ENCODE measurements at places on chromosomes 16 and 17.

- peak; percentile 43 for DNase-seq
Measured at GRCh38 chr17:72618001-72618509, 474.4 kb downstream of the SLC39A11 start.

GRCh38 chr16:26840691-26841090, 226.0 kb upstream of the C16orf82 start:
- DNase-seq, result no peak

- no peak for DNase-seq
Measured at GRCh38 chr16:58011652-58012051, 10.4 kb downstream of the USB1 start.

- DNase-seq, result peak; percentile 58
Measured at GRCh38 chr16:88303890-88304819, 78.6 kb upstream of the ZNF469 start.

DNA sequence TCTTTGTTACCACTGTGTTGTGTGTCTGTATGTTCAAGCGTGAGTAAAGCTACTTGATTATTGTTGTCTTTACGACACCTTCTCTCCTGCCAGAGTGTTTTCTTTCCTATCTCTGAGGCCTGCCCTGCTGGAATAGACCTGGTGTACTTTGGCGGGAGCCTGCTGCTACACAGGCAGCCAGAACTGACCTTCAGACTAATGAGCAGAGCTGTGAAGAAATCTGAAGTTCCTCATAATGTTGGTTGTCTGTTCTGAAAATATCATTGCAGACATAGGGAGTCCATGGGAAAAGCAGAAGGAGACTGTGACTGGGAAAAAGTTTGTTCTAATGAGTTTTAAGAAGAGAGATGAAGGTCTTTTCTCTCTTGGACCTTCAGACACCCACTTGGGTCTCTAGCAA, 9.8 kb downstream of the RHOT1 start:
- no peak for DNase-seq

DNA sequence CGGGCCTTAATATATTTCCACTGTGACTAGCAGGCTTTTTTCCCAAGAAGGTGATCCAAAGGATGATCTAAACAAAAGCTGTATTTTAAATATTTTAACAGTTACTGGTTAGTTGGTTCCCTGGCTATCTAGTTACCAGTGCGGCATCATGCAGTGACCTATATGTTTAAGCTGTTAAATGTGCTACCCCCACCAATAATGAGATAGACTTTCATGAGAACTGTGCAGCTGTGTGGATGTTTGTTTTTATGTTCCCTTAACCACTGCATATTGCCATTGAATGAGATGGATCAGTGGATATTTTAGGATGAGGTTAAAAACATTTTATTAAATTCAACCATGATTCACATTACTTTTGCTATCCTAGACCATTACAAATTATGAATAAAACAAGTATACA, 16.9 kb downstream of the ERN1 start:
- DNase-seq, result no peak

GRCh38 chr17:49193513-49194296, 16.7 kb downstream of the GNGT2 start:
- DNase-seq, result peak; percentile 86

DNA sequence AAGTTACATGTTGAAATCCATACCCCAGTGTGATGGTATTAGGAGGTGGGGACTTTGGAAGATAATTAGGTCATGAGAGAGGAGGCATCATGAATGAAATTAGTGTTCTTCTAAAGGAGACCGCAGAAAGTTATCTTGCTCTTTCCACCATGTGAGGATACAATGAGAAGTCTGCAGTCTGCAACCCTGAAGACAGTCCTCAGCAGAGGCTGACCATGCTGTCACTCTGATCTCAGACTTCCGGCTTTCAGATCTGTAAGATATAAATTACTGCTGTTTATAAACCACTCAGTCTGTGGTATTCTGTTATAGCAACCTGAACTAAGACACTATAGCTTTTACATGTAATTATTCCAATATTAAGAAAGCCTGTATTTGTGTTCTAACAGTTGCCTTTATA, 116.7 kb upstream of the CES5A start:
- no peak for DNase-seq

GRCh38 chr16:26129997-26130396, 438.2 kb downstream of the HS3ST4 start:
- no peak for DNase-seq

GRCh38 chr17:75755990-75756389, 9.0 kb downstream of the GALK1 start:
- no peak for DNase-seq

DNA sequence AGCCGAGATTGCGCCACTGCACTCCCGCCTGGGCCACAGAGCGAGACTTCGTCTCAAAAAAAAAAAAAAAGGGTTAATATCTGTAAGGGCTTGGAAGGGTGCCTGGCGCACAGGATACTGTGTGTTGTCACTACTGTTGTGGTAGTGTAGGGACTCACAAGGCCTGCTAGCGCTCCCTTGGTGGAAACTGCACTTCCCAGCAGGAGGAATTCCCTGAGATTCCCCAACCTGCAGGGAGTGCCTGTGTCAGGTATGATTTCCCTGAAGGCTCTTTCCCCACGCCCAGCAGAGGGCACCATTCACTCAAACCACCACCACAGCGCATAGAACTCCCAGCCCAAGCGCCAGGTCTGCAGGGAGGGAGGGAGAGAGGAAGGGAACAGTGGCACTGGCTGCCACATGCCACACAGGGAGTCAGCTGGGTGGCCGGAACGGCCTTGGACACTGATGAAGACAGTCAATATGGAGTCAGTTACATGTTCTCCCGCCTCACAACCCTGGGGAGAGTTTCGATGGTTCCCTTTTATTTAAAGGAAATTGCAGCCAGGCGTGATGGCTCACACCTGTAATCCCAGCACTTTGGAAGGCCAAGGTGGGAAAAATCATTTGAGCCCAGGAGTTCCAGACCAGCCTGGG, 32.7 kb upstream of the CDH1 start:
- peak; percentile 73 for DNase-seq

GRCh38 chr17:77435272-77436057, 294.7 kb downstream of the SEC14L1 start:
- no peak for DNase-seq

GRCh38 chr17:57455063-57455914, 199.0 kb downstream of the MSI2 start:
- DNase-seq, result peak; percentile 68

GRCh38 chr16:69393898-69394849, 8.4 kb upstream of the TERF2 start:
- no peak for DNase-seq

DNA sequence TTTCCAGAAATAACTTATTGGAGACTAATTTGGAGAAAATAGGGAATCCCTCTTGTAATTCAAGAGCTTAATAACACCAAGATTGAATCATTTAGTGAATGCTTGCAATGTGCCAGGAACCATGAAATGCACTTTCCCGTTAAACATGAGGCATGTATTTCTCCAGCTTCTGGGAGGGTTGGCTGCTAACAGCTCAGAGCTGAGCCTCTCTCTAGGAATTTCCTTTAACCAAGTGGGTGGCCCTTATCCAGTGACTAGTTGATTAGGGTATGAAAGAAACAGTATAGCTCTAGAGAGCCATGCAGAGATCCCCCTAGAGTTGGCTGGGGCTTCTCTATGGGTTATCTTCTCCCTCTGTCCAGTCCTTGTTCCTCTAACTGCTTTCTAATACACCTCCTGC, 356.4 kb upstream of the GOT2 start:
- DNase-seq, result no peak

DNA sequence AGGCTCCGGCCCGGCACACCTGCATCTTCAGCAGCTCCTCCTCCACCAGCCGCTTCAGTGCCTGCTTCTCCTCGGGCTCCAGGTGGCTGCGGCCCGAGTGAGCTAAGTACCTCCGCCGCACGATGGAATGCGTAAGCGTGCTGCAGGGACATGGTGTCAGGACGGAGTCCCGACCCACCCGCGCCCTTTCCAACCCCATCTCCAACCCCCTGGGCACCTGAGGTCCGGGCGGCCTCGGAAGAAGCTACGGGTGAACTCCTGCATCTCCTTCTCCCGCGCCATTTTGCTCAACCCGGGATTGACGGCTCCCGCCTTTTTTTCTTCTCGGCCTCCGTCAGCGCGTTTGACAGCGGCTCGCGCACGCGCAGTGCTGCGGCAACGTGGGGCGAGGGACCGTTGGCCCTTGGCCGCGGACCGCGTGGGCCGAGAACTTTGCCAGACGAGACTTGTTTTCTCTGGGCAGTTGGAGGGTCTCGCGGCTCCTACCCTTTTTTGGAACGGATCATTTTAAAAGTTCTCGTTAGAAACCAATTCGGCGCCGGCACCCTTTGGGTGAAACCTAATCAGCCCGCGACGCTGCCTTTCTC, at the start of gene HIRIP3:
HIRIP3 (minus strand) TSS at position 294 of the 587 bp plus-strand sequence; CDS start at position 282, 12 bp downstream.
- peak; percentile 86 for DNase-seq

- DNase-seq, result no peak
Measured at GRCh38 chr16:23504453-23505179, 5.7 kb downstream of the GGA2 start.

DNA sequence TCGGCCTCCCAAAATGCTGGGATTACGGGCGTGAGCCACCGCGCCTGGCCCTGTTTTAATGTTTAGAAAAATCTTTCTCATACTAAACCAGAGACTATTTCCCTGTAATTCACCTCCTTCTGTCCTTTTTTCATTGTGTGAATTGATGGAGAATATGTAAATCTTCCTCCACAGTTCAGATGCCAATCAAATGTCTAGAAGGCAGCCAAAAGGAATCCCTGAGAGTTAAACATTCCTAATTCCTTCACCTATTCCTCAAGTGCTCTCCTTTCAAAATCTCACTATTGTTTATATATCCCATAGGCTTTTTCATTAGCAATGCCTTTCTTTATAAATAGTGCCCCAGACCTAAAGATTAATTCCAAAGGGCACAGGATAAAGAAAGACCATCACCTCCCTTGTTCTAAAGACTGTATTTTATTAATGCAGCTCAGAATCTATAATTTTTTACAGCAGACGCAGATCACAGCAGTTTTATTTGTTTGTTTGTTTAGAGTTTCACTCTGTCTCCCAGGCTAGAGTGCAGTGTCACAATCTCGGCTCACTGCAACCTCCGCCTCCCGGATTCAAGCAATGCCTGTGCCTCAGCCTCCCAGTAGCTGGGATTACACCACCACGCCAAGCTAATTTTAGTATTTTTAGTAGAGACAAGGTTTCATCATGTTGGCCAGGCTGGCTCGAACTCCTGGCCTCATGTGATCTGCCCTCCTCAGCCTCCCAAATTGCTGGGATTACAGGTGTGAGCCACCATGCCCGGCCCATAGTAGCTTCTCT, 30.5 kb downstream of the COPZ2 start:
- DNase-seq, result no peak

- no peak for DNase-seq
Measured at GRCh38 chr17:57876866-57877237, 27.0 kb upstream of the MRPS23 start.

DNA sequence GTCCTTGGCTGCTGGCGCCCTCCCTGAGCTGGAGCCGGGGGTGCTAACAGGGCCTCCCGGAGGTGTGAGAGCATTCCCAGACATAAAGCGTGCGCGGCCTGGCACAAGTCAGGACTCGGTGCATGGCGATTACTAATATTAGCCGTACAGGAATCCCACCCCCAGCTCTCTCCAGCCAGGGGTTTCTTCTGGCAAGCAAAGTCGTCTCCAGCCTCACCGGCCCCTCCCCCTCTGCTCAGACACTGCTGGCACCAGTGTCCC, 5.0 kb downstream of the CASKIN1 start:
- no peak for DNase-seq

DNA sequence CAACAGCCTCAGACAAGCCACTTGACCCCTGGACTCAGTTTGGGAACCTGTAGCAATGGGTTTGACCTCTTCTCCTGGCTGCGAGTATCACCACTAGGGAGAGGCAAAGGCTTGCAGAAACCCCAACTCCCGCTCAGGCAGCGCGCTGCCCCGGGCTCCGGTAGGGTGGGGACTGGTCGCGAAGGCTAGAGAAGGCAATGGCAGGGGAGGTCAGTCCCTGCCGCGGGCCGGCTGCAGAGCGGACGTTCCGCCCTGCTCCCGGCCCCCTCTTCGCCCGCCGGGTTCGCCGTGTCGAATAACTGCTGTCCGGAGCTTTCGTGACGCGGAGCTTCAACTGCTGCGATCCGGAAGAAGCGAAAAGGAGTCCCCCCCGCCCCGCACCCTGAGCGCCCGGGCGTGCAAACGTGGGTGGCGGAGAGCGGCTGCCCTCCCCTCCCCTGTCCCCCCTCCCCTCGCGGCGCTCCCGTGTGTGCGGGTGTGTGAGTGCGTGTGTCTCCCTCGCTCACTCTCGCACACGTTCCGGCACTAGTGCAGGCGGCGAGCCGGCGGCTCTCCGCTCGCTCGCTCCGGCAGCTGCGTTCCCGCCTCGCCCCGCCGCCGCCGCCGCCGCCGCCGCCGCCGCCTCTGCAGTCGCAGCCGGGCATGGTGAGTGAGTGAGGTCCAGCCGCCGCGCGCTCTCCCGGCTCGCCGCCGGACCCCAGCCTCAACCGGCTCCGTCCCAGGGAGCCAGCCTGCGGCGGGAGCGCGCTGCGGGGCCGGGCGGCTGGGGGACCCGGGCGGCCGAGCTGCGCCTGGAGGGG, 772 bp upstream of the SHISA6 start:
- DNase-seq, result peak; percentile 34

DNA sequence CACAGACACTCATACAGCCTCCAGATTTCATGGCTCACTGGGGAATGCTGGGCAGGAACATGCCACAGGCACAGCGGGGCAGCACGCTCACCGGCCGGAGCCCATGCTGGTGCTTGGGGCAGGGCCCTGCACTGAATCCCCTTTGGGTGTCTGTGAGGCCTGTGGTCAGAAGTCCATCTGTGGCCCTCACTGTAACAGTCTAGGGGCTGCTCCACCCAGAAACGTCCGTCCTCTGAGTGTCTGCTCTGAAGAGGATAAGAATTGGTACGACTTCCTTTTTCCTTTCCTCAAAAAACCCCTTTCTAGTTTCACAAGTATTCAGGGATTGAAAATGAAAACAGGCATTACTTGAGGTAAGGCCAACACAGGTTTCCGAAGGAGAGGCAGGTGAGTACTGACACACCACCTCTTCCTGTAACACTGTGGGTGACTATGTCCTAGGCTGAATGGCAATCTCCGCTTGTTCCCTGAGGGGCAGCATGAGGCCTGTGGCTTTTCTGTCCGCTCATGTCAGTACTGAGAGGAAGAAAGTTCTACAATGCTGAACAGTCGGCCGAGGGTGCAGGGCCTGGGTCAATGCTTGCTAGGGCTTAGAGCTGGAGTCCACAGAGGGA, 42.5 kb downstream of the TMEM11 start:
- DNase-seq, result no peak

DNA sequence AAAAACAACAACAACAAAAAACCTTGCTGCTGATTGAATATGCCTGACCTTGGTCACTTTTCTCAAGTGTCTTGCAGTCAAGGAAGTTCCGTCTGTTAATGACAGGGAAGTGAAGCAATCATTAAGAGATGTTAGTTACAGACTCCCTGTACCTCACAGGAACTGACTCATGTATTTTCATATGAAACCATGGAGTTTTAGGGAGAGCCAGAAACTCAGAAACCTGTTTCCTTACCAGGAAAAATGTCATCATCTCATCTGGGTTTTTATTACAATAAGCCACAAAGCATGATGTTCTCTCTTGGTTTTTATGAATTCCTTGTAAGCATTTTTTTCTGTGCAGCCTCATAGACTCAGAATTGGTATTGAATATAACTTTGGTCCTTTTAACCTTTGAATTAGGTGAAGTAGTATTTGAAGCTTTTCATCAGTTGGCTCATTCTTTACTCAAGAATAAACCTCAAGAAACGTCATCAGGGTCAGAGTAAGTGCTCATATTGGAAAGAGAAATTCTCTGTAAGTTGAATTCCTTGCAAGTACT, 10.3 kb downstream of the LYRM1 start:
- no peak for DNase-seq
